ENCODE measurements at places on chromosomes 13 and 19.

GRCh38 chr13:47413112-47413511, 516.3 kb upstream of the HTR2A start:
- DNase-seq, result no peak

DNA sequence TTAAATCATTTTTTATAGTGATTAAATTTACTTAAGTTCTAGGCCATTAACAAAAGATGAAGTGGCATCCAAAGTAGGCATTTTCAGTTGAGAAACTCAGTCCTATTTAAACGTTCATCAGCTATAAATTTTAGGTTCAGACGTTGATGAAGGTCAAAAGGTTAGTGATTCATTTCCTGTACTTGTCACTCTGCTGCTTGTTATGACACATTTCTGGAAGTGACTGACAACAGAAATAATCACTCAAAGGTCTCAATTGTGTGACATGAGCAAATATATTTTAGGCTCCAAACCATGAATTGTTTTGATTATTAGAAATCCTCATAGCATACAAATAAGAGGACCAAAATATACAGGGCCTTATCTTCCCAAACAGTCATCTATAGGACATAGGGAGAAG, 10.3 kb upstream of the EDNRB start:
- no peak for DNase-seq

GRCh38 chr19:58543826-58544590, at the start of gene TRIM28:
Gene TRIM28, plus strand, starts transcription at chr19:58544064. Its CDS starts 694 bp downstream, at chr19:58544758.
- peak; percentile 100 for DNase-seq

DNA sequence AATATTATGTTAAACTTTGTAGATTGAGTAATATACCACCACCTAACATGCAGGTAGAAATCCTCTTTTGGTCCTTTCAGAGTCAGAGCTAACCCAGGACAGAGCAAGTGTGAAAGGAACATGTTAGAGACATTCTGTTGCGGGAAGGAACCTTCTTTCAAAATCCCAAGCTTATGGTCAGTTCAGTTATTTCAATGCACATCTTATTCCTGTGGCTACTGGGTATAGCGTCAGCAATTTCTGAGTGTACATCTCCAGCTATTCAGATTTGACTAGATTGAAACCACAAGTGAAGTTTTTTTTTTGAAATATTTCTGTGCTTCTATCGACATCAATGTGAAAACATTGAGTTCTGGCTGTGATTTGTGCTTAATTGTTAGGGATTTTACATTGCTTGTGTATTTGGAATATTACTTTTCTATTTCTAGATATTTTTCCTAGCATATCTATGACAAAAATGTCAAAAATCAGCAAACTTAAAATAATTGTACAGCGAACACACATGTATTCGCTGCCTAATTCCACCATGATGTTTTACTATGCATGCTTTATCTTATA, 165.3 kb downstream of the LMO7 start:
- DNase-seq, result no peak

DNA sequence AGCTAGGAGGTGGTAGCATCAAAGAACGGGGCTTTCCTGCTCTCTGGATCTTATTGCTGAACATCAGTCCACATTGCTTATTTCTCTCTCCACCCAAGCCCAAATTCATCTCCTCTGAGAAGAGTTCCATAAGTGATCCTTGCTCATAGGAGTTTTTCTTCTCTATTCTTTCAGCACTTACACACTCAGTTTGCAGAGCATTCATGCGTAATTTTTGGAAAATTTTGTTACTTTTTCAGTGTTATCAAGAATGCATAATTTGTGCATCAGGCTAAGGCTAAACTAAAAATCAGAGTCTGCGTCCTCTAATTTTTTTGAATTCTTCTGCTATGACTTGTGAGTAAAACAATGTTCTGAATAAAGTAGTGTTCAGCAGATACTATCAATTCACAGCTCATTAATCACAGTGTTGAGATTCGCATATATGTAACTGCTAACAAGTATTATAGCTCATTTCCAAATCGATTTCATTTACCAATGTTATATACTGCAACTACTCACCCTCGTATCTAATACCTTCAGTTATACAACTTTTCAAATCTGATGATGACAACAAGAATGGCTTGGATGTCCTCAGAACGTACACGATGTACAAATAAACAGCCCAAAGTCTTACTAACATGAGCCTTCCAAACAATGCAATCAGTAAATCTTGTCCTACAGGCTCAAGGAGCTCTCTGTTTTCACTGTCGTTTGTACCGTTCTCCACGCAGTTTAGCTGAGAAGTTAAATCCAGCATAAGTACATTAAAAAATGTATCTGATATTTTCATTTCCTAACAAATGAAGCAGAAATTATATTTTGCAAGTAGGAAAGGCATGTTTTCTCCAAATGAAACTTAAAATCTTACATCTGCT, 36.4 kb upstream of the STARD13 start:
- no peak for DNase-seq

GRCh38 chr13:110413676-110414040, 106.6 kb downstream of the COL4A2 start:
- no peak for DNase-seq

- no peak for DNase-seq
Observed at GRCh38 chr19:51478381-51479234, at the start of gene CEACAM18. Gene CEACAM18, plus strand, starts transcription at chr19:51478539.

DNA sequence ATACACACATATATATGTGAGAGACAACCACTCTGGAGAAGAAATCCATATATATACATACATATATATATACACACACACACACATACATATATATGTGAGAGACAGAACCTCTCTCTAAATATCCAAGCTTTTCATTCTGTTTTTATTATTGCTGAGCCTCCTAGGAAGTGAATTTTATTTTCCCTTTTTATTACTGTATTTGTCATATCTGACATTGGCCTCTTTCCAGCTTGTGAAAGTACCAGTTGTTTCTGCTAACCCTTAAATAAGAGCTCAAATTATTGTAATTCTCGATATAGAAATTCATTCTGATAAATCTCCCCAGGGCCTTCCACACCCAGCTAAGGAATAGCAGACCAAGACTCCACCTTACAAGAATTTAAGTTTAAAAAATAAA, 81.0 kb downstream of the NUFIP1 start:
- no peak for DNase-seq

DNA sequence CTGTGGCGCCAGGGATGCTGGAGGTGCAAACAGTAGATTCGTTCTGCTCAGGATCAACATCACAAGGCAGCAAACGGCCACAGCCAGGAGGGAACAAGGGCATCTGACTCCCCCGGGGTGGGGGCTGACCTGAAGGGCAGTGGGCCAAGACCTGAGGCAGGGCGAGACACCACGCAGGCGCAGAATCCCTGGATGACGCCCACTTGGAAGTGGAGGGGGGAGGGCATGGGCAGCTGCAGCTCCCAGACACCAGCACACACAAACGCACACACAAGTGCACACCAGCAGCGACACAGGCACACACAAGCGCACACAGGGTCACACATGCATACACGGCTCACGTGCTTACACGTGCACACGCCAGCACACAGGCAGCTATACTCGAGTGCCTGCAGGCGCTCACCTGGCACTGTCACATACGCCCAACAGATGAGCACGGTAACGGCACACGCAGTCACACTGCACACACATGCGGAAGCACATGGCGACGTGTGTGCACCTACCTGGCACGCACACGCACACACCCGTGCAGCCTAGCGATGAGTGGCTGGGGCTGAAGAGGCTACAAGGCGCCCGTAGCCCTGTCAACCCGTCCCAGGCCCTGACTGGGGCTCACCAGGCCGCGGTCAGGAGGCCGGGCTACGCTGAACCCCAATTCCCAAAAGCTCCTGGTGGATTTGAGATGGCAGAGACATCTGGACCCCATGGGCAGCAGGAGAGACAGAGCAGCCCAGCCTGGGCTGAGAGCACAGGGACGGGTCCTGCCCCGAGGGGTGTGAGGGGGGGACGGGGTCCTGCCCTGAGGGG, 5.5 kb downstream of the C2CD4C start:
- no peak for DNase-seq

- DNase-seq, result no peak
Observed at GRCh38 chr19:9014803-9015202, 4.6 kb upstream of the MUC16 start.

DNA sequence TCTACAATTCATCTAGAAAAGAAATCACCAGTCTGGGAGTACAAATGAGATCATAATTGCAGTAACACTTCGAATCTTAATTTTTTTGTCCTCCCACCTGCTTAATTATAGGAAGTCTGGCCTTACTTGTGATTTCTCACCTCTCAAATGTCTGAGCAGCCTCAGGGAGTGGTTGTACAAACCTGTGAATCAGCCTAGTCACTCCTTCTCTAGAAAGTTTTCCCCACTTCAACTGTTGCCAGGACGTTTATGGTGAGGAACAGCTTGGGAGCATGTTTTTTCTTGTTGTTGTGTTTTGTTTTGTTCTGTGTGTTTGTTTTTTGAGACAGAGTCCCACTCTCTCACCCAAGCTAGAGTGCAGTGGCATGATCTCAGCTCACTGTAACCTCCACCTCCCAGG, 50.3 kb upstream of the CLDN10 start:
- DNase-seq, result no peak

- no peak for DNase-seq
Observed at GRCh38 chr13:21242236-21242635, 65.8 kb downstream of the MRPL57 start.

DNA sequence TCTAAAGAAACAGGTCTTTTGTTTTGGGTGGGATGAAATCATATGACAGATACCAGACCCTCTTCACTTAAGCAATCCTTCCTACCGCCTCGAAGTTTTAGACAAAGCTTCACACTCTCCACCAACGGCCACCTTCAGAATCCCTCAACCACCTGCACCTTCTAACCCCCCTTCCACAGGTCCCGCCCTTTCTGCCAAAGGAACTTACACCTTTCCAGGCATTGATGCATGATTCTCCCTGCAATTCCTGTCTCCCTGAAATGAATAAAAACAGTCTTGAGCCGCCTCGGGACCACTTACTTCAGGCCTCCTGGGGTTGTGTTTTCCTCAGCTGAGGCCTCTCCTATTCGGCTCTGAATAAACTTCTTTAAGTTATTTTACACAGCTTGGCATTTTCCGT, 859 bp downstream of the ZNF433 start:
- no peak for DNase-seq

DNA sequence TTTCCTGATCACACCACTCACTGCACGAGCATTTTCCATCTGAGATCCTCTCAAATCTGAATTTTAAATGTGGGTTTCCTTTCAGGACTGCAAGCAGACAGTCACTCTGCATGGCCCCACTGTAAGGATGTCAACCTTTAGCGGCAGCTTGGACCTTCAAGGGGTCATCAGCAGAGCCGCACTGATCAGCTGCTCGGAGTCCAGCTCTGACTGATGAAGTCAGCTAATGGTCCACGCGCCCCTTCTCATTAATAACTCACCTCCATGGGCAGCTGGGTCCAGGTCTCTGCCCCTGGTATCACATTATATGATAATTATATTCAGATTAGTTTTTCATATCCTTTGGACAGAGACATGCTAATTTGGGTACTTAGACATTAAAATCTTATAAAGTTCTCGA, 36.1 kb upstream of the PDCD5 start:
- no peak for DNase-seq

GRCh38 chr13:113930671-113931637, 42.9 kb downstream of the C13orf46 start:
- DNase-seq, result no peak

- no peak for DNase-seq
Observed at GRCh38 chr19:42150364-42150763, 18.1 kb upstream of the POU2F2 start.

GRCh38 chr13:71799324-71799723, 67.7 kb downstream of the DACH1 start:
- no peak for DNase-seq

- peak; percentile 63 for DNase-seq
Observed at GRCh38 chr19:6481541-6482342, at the start of gene DENND1C. Gene DENND1C, minus strand, starts transcription at chr19:6481787. Its CDS starts 92 bp downstream, at chr19:6481695.

GRCh38 chr13:113002913-113003290, 33.9 kb downstream of the MCF2L start:
- DNase-seq, result no peak

DNA sequence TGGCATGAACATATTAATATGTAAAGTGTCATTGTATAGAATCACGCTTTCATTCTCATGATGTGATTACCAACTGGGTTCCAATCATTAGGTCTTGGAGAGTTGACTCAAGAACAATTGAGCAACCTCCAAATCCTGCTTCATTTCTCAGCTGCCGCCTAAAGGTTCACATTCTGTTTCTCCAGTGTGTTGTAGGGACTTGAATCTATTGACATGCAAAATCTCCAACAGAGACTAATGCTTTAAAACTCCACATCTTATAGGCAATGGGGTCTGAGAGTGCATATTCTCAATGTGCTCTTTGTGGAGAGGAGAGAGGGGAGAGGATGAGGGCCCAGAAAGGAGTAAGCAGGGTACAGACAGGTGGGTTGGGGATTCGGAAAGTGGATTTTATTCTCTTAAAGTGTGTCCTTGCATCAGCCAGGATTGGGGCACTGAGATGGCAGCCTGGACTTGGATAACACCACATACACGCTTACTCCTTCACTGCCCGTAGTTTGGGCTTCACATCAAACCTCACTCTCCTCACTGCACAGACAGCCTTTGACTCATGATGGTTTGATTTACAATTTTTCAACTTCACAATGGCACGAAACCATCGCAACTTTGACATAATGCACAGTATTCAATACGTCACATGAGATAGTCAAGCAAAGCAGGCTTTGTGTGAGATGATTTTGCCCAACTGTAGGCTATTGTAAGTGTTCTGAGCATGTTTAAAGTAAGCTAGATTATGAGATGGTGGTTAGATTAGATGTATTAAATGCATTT, 241.3 kb upstream of the IRS2 start:
- DNase-seq, result no peak

- no peak for DNase-seq
Observed at GRCh38 chr13:62643007-62643483, 1227.4 kb upstream of the PCDH20 start.

GRCh38 chr19:21323000-21323399, 6.2 kb downstream of the ZNF708 start:
- no peak for DNase-seq

DNA sequence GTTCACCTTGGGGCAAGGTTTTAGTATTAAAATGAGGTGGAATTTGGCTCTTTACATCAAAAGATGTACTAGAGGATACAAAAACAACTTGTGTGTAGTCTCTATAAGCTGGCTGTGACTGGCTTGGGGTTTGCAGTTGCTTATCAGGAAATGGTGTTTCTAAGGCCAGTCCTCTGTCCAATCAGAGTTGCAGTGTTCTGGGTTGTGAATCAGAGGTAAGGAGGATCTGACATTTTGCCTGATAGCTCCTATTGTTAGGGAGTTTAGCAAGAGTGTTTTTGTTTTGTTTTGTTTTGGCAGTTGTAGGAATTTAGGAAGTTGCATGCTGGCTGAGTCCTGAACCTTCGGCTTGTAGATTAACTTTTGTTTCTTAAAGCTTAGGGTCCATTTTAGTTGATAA, 20.1 kb upstream of the ESD start:
- no peak for DNase-seq

GRCh38 chr13:23561261-23561660, 9.0 kb upstream of the TNFRSF19 start:
- no peak for DNase-seq

DNA sequence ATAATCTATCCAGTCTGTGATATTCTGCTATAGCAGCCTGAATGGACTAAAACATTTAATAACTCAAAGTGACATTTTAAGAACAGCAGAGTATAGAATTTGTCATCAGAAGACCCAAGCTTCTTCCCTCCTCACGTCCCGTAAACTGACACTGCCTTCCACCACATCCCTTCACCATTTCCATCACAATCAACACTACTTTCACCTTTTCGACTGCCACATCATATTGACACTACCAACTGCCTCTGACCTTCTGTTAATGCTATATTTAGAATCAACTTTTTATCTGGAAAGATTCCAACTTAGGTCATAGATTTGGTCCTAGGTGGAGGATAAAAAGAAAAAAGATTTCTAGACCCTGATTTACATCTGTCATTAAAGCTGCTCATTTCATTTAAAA, 39.6 kb downstream of the STOML3 start:
- no peak for DNase-seq
